ENCODE measurements at places on chromosomes 6 and 20.

- DNase-seq: no peak
These were observed 418.7 kb downstream of the PREX1 start for GRCh38 chr20:48409055-48409615.

DNA sequence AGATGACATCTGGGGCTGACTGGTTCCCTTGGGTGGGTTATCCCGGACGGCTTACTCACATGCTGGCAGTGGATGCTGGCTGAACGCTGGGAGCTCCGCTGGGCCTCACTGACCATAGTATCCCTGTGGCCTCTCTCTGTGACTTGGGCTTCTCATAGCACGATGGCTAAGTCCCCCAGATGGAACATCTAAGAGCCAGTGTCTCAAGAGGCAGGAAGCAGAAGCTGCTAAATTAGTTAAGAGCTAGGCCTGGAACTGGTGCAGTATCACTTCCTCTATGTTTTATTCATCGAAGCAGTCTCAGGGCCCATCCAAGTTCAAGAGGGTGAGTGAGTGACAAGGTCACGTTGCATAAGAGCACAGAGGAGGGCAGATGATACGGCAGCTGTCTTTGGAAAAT lies 116.5 kb upstream of the LAMP5 start:
- DNase-seq: no peak

DNA sequence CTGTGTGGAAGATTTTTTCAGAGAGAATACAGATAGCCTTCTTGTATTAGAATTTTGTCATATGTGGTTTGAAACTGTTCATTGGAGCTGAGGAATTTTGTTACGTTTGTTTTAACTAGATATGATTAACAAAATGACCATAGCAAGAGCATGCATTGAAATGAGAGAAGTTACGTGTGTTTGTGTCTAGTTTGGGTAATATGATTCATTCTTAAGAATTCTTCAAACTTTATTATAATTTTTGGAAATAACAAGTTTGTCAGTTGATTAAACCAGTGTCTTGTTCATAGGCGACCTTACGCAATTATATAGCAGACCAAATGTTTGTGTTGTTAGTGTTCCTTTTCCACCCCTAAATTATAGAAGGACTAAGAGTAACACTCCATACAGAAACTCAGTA lies 5.5 kb downstream of the GMNN start:
- DNase-seq: no peak

GRCh38 chr6:134956032-134956431 lies 6.1 kb upstream of the ALDH8A1 start:
- DNase-seq: no peak

GRCh38 chr20:51042064-51042463 lies 19.2 kb upstream of the KCNG1 start:
- no peak for DNase-seq

DNA sequence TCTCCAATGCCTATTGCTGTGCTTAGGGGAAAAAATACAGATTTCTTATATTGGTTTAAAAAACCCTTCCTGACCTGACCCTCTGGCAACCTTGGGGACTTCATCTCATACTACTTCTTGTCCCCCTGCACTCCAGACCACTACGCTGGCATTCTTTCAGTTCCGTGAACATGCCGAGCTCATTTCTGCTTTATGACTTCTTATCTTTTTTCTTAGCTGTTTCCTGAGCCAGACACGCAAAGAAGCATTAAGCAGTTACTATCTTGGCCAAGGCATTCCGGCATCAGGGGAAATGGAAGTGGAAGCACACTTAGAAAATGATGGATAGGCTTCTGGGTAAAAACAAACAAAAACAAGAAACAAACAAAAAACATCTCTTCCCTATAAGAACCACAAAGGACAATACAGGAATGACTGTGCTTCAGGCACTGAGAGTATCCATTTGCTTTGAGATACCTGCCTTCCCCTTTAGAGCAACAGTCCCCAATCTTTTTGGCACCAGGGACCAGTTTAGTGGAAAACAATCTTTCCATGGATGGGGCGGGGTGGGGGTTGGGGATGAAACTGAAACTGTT lies 4.4 kb upstream of the CCDC28A start:
- no peak for DNase-seq

- DNase-seq: no peak
These were observed 29.6 kb downstream of the MDN1 start for GRCh38 chr6:89789980-89790379.

DNA sequence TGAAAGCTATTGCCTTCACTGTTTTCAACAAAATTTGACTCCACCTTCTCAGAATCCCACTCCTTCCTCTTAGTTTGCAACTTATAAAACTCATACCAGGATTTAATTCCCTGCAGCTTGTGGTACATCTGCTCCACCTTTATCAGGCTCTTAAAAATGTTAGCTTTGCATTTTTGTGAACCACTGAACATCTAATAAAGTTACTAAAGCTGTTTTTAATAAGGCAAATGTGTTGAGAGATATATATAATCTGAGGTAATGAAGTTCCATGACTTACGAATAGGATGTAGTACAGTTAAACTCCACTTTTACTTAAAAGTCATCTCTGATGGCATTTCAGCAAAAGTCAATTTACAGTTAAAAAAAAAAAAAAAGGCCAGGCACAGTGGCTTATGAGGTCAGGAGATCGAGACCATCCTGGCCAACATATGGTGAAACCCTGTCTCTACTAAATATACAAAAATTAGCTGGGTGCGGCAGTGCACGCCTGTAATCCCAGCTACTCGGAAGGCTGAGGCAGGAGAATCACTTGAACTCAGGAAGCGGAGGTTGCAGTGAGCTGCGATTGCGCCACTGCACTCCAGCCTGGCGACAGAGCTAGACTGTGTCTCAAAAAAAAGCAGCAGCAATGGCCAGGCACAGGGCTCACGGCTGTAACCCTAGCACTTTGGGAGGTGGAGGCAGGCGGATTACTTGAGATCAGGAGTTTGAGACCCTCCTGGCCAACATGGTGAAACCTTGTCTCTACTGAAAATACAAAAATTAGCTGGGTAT lies 106.2 kb downstream of the KIF13A start:
- no peak for DNase-seq

GRCh38 chr6:2862712-2863181 lies 21.1 kb upstream of the SERPINB1 start:
- DNase-seq: no peak

DNA sequence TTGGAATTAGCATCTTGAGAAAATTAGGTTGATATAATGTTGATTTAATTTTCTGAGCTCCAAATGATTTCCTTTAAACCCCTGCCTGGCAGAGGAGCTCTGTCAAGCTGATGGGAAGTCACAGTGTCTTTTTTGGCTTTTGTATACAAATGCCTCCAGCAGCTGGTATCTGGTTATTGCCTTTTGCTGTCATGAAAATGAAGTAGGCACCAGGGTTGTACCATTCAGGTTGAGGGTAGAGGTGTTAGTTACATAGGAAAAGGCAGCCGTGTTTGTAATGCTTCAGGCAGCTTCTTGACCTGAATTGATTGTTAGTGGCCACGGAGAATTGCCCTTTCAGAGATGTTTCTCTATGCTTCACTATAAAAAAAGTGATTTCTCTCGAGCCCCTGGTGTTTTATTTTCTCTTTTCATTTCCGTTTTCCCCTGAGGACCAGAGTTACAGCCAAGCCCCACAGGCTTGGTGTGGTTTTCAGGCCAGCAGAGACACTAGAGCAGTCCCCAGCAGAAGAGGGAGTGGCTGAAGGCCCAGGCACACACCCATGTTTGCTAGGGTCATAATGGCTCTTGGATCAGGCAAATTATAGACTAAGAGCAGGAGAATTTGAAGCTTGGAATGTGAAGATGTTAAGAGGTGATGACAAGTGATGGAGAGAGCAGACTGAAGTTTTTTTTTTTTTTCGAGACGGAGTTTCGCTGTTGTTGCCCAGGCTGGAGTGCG lies 21.6 kb downstream of the CMTR1 start:
- DNase-seq: no peak

GRCh38 chr6:155062866-155063341 lies 67.8 kb downstream of the TIAM2 start:
- no peak for DNase-seq

DNA sequence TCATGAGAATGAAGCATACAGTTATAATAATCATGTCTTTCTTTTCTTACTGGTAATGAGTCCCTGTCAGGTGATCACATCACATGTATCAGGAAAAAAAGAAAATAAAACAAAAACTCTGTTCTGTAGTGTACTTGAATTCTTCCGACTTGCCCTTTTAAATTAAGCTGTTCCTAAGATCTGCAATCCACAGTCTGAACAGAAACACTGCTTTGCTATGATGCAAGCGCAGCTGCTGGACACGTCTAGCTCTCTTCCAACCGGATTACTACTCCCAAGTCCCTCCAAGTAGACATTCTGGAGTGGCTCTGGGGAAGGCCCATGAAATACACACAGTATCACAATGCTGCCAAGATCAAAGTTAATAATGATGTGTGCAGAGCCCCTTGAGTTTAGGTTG lies 83.7 kb downstream of the FYN start:
- no peak for DNase-seq

DNA sequence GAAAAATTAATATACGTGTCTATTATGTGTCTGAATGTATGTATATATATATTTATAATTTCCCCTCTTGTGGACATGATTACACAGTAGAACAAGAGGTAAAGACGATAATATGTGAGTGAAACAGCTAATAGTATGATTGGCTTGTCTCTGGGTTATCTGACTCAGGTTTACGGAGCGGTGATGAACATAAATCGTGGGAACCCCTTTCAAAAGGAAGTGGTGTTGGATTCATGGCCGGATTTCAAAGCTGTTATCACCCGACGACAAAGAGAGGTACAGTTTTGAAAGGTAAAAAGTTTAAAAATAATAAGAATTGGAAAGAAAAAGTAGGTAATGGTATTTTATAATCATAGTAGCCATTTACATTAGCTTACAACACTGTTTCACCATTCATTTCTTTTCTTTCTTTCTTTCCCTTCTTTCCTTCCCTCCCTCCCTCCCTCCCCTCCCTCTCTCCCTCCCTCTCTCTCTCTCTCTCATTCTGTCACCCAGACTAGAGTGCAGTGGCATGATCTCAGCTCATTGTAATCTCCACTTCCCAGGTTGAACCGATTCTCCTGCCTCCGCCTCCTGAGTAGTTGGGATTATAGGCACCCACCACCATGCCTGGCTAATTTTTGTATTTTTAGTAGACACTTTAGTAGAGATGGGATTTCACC lies 15.9 kb downstream of the GLYATL3 start:
- DNase-seq: no peak

DNA sequence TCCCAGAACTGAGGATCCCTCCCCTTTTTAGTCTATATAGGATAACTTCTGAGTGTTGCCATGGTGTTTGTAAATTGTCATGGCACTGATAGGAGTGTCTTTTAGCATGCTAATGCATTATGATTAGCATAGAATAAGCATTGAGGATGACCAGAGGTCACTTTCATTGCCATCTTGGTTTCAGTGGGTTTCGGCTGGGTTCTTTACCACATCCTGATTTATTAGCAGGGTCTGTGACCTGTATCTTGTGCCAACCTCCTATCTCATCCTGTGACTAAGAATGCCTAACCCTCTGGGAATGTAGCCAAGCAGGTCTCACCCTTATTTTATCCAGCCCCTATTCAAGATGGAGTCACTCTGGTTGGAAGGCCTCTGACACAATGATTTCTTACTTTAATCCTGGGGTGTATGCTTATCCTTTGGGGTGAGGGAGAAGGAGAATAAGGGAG lies 19.6 kb downstream of the WFDC2 start:
- no peak for DNase-seq

- DNase-seq: no peak
These were observed 4.4 kb upstream of the LMBRD1 start for GRCh38 chr6:69801225-69801624.

DNA sequence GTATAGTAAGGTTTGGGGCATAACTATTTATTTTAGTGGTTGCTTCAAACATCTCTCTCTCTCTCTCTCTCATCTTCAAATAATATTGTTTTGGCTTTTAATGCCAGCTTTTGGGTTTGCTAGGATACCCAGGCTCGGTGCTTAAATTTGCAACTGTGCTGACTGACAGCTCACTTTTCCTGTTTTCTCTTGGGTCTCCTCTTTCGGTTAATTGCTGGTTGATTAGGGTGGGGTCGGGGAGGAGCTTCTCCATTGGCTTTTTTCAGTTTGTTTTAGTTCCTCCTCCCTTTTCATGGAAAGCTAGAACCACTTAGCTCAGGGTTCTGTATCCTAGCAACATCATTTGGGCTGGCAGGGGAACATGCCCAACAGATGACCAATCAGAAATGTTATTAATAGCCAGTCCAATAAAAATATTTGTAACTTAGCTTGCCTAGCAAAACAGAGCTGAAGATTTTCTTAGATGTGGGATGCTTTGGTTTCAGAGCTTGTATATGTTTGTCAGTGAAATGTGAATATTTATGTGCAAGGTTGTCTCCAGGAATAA lies 11.3 kb downstream of the TFAP2B start:
- no peak for DNase-seq

- DNase-seq: no peak
These were observed 34.9 kb upstream of the ARHGAP18 start for GRCh38 chr6:129744880-129745237.

- no peak for DNase-seq
These were observed 57.2 kb downstream of the ZNF292 start for GRCh38 chr6:87212596-87212995.

DNA sequence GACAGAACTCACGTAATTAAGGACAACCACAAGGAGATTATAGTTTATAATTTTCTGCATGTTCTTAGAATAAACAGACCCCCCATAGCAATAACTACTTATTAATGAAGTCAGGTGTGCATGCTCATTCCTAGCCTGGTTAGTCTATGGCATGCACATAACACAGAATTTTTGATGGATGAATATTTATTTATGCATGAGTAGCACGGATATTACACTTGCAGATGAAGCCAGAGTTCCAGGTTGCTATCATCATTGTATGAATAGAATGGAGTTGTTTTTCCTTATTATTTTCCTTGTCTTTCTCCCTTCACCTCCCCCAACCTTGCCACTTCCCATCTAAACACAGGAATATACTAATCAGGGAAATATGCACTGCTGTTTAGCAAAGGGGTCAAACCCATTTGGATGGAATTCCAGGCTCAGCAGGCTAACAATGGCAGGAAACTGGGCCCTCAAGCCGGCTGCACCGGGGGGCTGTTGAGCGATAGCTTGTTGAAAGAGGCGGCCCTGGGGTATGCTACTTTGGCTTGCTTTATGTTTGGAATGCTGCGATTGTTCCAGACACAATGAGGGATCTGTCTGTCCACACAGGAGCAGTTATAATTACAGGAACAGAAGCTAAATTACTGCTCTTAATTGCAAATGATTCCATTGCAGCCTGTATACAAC lies 112.6 kb downstream of the TMEM170B start:
- no peak for DNase-seq

- no peak for DNase-seq
These were observed 924.1 kb downstream of the EPHA7 start for GRCh38 chr6:92495242-92495641.

- DNase-seq: no peak
These were observed 71.9 kb downstream of the NOL4L start for GRCh38 chr20:32513031-32513866.

DNA sequence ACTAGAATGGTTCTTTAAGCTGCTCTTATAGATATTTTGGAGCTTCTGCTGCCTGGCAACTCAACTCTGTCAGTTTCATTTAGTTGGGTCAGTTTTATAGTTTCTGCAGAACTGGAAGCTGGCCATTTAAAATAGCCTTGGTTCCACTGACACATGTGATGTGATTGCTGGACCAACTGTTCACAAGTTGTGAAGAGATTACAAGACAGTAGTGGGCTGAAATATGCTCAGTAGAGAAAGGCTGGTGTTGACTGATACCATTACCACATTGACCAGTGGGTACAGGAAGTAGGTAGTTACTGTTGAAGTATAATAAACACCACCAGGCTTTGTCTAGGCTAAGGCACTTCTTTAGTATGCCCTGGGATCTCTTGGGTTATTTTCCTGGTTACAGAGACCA lies 39.0 kb downstream of the BCKDHB start:
- no peak for DNase-seq

- no peak for DNase-seq
These were observed 149.0 kb downstream of the MYB start for GRCh38 chr6:135329851-135330803.

- peak; percentile 58 for DNase-seq
These were observed 15.9 kb upstream of the PEDS1 start for GRCh38 chr20:50169329-50169823.
